Chondrocyte (in vitro differentiated cells): ENCODE measurements at places on chromosomes 13 and 19. TPM values are rescaled to one million over a fixed set of nuclear protein-coding genes. Genes with fewer than 3 reads are reported as not detected.

- DNase-seq: no peak
- H3K36me3 ChIP-seq: peaks cover 12% of the 10 kb centered on the region
- H3K27me3 ChIP-seq: no peaks in the 10 kb centered on the region
These were observed at the start of gene PLEKHA4 for GRCh38 chr19:48868114-48868886. TSS of gene PLEKHA4 (minus strand) at chr19:48868617. CDS start at chr19:48867620, 997 bp downstream.

DNA sequence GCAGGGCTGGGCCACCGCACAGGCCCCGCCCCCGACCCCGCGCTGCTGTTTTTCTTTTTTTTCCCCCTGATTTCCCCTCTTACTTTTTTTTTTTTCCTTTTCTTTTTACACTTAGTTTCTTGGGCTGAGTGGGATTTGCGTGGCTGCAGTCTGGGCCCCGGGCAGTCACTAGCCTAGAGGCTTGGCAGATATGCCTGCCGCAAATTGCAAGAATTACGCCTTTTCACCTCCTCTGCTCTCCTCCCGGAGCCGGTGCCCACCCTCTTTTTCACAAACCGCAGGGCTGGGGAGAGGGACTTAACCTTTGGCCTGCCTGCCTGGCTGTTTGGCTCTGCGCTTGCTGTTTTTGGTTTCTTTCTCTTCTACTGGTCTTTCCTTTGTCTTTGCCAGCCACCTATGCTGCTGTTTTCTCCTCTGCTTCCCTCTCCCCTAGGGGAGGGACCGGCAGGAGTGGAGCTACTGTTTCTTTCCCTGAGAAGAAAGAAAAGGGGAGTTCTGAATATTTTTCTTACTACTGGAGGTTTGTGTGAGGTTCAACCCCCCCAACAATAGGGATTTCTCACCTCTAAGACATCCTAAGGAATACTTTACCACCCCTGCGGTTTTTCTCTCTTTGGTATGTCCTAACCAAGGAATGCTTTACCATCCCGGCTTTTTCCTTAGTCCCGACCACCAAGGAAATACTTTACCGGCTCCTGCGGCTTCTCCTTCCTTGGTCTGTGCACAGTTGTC, 11.0 kb downstream of the ZNF552 start:
- H3K36me3 ChIP-seq: peaks cover 6% of the 10 kb centered on the region
- peak overlapping the region; percentile 97 for H3K27ac ChIP-seq
- peak overlapping the region; percentile 77 for H3K4me3 ChIP-seq
- H3K4me1 ChIP-seq: peaks cover 58% of the 10 kb centered on the region
- no peak for DNase-seq
- no peaks in the 10 kb centered on the region for H3K27me3 ChIP-seq

DNA sequence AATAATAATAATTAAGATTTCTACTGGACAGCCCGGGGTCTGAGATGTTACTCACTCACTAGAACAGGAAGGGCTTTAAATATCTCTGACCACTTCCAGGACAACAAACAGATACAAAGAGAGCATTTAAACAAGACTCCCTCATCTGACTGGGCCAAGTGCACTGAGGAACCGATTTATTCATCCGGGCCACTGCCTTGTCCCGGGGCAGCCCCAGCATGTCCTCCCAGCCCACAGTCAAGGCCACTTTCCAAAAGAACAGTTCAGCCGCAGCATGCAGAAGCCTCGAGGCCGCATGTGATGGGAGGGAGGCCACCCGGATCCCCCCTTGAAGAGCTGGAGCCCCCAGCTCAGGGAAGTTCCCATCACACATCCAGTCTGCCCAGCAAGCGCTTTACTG, 30.5 kb downstream of the MLLT1 start:
- DNase-seq: no peak
- no peaks in the 10 kb centered on the region for H3K27me3 ChIP-seq

DNA sequence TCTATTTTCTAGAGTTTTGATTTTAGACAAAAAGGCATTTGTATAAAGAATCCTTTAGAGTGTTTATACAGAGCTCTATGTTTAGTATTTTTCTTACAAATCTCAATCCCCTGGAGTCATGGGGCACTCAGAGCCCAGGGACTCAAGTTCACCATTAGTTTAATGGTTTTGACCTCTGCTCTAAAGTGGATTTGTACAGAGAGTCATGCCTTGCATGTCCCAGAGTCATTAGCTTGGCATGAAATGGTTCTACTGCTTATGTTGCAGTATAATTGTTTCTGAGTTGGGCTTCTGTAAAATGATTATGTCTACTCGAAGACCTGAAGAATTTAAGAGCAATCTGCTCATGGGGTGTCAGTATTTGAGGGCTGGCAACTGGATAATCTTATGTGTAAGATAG, 406.2 kb downstream of the DLEU7 start:
- H3K4me1 ChIP-seq: peaks cover 6% of the 10 kb centered on the region
- peak overlapping the region; percentile 49 for H3K27ac ChIP-seq
- H3K36me3 ChIP-seq: peaks cover 1% of the 10 kb centered on the region
- no peak for DNase-seq
- H3K27me3 ChIP-seq: no peaks in the 10 kb centered on the region

DNA sequence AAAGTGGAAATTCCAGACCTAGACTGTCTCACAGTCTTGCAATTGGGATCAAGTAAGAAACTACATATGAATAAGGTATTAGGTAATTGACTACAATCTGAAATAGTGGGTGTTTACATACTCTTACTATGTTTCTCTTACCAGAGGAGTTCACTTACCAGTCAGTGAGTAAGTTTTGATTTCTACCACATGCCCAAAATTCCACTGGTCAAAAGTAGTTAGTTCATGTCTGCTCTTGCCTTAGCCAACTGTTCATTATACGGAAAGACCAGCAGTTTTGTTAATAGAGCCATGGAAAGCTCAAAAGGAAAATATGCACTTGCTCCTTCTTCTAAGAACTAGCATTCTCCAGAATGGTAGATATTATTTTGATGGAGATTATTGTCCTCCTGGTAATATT, 490.8 kb downstream of the RFC3 start:
- no peak overlapping the region for H3K4me3 ChIP-seq
- peaks cover 6% of the 10 kb centered on the region for H3K4me1 ChIP-seq
- no peaks in the 10 kb centered on the region for H3K36me3 ChIP-seq
- DNase-seq: no peak
- no peaks in the 10 kb centered on the region for H3K27me3 ChIP-seq
- no peak overlapping the region for H3K27ac ChIP-seq

Gene ZNF556
- total RNA-seq: not detected in 3 replicates
